Right atrium auricular region (tissue), 2 donors: ENCODE measurements at places on chromosomes 5 and 9. TPM values are rescaled to one million over a fixed set of nuclear protein-coding genes. Genes with fewer than 3 reads are reported as not detected.

Gene TXNDC8
- not detected for total RNA-seq

Gene LRRC19
- not detected for total RNA-seq

Gene PCA3
- total RNA-seq: not detected

Gene CAST
- 439 TPM for total RNA-seq

Gene SLC27A6
- total RNA-seq: 15.2 TPM
